ENCODE measurements at places on chromosomes 12 and 14.

DNA sequence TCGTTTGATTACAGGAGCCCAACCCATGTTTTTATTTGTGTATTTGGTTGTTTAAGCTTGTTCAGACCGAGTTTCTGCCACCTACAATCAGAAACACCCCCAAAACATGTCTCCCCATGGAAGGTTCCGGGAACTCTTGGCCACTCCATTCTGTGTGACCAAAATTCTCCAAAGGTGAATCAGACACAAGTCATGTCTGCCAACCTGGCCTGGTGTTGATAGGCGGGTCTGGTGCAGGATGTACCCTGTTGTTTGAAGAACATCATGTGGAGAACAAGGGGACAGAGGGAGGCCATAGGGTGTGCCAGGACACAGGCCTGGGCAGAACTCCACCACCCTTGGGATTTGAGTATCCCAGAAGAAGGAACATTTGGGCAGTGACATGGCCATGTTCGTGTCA lies 147.1 kb upstream of the MYL2 start:
- no peak for DNase-seq

DNA sequence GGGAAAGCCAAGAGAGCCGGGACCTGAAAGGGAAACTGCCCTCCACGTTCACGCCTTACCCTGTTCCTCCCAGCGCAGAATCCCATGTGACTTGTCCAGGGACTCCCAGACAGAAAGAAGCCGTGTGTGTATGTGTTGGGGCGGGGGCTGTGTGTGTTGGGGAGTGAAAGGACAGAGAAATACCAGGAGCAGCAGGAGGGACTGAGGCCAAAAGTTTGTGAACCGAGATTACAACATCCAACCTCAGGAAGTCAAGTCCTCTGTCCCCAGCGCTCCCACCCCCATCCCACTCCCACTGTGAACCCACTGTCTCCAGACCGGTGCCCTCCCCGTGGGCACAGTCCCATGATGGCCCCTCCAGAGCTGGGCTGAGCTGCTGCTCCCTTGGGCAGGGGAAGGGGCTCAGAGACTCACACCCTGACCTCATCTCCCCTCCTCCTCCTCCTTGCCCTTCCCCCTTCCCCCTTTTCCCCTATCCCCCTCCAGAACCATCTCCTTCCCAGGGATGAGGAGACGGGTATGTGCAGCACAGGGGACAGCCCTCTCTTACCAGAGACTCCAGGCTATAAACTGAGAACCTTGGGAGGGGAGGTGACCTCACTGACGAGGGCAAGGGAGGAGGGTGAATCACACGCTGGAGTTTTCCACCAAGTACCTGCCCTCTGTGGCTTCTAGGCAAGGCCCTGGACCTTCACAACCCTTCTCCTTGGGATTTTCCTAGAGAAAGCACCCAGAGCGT lies at the start of gene SLC6A12:
SLC6A12 (minus strand) TSS at position 155 of the 739 bp plus-strand sequence. CDS start 4,171 bp downstream, outside the sequence.
- DNase-seq, result no peak

GRCh38 chr14:76710056-76711010 lies 50.9 kb upstream of the VASH1 start:
- peak; percentile 6 for DNase-seq

- peak; percentile 40 for DNase-seq
Observed at GRCh38 chr12:48165089-48165981, 8.0 kb upstream of the ASB8 start.

DNA sequence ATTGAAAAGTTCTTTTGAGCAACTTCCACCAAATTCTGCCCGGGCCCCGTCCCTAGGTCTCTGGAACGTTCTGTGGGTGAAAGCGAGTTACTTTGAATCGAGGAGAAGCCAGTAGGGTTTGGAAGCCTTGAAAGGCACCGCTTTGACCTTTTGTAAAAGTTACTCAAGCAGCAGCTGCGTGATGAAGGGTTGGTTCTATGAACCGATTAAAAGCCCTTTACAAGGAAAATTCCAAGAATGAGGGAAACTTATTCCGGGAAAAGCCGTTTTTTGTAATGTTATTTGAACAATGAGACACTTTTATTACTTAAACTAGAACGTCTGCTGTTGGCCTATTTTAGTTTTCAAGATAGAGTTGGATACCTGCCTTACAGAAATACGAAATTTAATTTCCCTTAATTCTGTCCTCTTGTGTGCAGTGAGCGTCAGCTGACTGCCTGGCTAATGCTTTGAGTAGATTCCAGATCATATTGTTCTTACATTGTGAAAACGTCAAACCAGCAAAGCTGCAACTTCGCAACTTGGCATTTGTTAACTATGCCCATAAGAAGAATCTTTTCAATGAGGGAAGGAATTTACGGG lies 906 bp downstream of the LARP4 start:
- DNase-seq, result no peak

DNA sequence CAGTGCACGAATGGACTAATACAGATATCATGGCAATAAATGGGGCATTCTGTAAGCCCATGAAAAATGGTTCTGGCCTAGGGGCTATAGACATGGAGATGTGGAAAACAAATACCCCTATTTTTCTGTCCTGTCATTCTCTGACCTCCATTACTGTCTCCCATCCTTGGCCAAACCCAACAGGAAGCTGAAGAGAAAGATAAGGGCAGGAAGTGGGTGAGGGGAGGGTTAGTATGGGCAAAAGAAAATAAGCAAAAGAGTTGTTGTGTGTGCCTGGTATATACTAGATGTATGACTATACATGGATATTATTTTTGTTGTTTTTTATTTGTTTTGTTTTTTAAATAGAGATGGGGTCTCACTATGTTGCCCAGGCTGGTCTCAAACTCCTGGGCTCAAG lies 339.3 kb downstream of the PCNX1 start:
- DNase-seq, result no peak

DNA sequence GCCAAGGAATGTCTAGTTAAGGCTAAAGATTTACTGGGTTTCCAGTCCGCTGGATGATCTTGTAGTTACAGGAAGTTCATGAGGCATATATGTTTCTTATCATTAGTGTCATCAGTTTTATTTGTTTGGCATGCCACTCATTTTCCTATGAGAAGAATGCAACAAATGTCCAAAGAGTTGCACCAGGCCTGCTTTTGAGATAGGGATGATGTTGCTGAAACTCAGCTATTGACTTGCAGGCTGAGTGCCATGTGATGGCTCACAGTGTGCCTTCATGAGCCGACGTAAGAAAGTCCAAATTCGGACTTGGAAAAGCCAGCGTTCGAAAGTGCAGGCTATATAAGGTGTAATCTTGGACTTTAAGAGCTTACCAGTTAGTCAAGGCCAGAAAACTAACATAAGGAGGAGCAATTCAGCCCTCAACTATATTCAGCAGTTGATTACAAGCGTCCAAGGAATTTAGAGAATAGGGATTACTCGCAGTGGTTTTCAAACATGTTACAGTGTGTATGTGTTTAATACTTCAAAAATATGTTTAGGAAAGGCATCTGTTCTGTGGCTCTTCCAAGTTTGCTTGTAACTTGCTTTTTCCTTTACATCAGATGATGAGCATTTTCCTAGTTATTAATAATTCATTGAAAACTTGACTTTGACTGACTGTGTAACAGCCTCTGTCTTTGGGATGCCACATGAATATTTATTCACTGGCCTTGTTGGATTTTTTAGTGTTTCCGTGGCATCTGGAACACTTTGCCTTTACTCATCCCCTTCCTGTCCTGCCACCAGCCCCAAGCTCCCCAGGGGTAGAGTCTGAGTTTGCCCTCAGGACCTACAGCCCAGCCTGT lies 101.3 kb downstream of the LGMN start:
- no peak for DNase-seq

DNA sequence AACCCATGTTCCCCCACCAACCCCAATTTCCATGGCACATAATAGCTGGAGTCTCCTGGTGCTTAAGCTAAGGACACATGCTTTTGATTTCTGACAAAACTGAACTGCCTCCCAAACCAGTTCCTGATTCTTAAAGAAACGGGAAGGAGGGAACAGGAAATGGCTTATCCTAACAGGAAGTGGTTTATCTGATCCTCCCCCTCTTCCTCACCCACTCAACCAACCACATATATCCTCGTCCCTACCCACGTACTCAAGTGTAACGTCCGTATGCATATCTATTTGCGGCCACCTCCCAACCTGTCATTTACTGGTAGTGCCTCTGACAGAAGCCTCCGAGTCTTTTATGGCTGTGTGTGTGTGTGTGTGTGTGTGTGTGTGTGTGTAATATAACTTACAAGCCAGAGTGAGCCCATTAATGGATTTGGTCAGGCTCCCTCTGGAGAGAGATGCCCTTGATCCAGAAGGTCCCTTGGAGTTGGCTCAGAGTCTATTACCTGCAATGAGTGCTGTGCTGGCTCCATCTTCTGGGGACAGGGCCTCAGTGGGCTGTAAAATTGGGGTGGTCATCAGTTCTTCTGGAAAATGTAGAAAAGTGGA lies 7.7 kb downstream of the DAZAP2 start:
- no peak for DNase-seq

DNA sequence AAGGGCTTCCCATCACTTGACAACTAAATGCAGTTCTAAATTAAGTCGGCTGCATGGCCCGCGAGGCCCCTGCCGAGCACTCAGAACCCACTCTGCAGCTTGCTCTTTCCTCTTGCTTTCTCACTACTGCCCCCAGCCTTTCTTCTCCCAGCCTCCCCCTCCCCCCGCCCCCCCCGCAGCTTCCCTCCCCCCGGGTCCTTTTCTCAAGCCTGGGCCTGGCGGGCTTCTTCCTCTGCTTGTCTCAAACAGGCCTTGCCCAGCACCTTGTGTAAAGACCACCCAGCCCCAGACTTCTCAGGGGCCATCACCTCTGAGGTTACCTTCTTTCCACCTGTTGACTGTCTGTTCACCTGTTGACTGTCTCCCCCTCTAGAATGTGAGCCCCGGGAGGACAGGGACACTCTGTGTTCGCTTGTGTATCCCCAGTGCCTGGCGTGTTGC lies 1.1 kb downstream of the CYP46A1 start:
- DNase-seq, result no peak

DNA sequence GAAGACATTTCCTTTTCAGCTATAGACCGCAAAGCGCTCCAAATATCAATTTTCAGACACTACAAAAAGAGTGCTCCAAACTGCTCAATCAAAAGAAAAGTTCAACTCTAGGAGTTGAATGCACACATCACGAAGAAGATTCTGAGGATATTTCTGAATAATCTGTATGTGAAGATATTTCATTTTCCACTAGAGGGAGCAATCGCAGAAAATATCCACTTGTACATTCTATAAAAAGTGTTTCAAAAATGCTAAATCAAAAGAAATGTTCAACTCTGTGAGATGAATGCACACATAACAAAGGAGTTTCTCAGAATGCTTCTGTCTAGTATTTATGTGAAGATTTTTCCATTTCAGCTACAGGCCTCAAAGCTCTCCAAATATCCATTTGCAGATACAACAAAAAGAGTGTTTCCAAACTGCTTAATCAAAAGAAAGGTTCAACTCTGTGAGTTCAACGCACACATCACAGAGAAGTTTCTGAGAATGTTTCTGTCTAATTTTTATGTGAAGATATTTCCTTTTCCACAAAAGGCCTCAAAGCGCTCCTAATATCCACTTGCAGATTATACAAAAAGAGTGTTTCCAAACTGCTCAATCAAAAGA lies 643.8 kb upstream of the ALG10B start:
- no peak for DNase-seq

- DNase-seq, result no peak
Observed at GRCh38 chr12:22271023-22271422, 63.5 kb downstream of the ST8SIA1 start.

- DNase-seq, result peak; percentile 81
Observed at GRCh38 chr14:64504310-64504896, at the start of gene ZBTB1. ZBTB1 (plus strand) TSS chr14:64504770; CDS start chr14:64521505, 16,735 bp downstream.

- DNase-seq, result no peak
Observed at GRCh38 chr12:71804505-71804904, 35.1 kb upstream of the TBC1D15 start.

- no peak for DNase-seq
Observed at GRCh38 chr12:97184127-97184773, 277.2 kb downstream of the NEDD1 start.

DNA sequence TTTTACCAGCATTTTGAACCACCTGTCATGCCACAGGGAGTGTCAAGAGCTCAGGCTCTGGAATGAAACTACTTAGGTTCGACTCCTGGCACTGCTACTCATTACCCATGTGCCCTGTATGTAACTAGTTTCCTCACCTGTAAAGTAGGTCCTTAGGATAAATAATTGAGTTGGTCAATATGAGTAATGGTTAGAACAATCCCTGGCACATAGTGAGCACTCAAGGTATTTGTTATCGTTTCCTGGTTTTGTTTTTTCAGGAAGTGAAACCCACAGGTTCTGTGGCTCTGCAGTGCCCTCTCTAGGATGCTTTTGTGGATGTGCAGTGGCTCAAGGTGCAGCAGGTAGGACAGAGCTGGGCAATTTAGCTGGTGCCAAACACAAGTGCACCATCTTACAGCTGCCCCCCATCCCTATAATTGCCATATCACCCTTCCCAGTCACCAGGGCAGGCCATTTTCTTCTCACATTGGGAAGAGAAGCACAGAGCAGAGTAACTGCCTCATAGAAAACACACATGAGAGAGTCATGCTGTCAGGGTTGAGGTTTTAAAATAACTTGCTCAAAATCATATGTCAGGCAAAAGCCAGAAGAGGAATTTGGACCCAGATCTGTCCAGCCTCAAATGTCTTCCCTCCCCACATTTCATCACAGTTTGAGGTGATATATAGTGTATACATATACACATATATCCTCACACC lies 297.5 kb downstream of the RPAP3 start:
- DNase-seq, result no peak

- no peak for DNase-seq
Observed at GRCh38 chr14:33508126-33509062, 442.5 kb downstream of the EGLN3 start.

- DNase-seq, result no peak
Observed at GRCh38 chr12:131943876-131944275, 5.9 kb upstream of the EP400 start.

DNA sequence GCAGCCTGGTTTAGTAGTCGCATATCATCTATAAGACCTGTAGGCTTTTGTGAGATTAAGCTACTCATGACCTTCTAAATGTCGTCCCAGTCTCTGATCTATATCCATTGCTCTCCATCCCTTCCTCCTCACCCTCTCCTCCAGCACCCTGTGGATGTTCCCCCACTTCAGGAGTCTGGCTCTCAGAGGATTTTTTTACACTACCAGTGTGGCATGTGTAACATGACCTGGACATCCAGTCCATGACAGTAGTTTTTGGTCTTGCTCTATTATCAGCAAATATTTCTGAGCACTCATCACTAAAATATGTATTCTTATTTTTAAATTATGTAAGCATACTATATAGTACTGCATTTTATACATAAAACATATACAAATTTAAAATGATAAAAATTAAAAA lies 142.1 kb downstream of the DYRK2 start:
- DNase-seq, result no peak

DNA sequence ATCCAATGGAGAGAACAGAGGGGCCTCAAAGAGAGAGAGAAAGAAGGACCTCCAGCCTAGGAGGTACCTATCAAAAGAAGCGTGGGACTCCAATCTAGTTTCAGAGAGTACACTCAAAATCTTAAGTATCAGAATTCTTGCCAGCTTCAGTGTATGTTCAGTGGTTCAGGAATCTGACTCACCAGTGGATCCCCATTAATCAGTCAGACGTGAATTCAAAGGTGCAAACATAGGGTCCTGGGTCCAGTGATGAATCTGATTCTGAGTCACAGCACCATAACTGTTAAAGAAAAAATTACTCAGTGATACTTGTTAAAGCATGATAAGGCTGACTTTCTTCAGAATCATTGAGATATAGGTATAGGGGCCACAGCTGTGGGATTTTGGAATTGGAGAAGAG lies 33.2 kb downstream of the ETNK1 start:
- DNase-seq, result peak; percentile 38

GRCh38 chr12:41663598-41664265 lies 475.6 kb downstream of the PDZRN4 start:
- DNase-seq, result no peak

GRCh38 chr12:14803830-14804160 lies 325 bp downstream of the C12orf60 start:
- DNase-seq, result no peak
